ENCODE measurements at places on chromosomes 1 and 21. TPM values are rescaled to one million over a fixed set of nuclear protein-coding genes. Genes with fewer than 3 reads are reported as not detected.

Gene AADACL3
- not detected for total RNA-seq

Gene KCNE1
- total RNA-seq = 0.32 TPM

Gene CFAP410
- total RNA-seq = 33.0 TPM

DNA sequence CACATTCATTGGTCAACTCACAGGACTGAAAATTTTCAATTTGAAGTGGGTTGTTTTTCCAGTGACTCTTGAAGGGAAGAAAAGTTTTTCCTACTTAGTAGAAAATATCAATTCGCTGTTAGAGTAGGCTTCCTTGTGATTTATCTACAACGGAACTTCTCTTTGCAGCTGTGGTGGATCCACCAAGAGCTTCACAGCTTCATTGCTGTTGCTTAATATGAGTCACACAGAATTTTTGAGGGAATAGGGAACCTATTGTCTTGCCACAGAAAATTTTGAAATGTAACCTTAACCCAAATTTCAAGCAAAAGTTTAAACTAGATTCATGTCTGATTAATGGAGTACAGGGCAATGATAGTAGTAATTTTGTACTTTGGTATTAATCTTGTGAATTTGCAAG, 58.4 kb upstream of the IFI44L start:
- DNase-seq = no peak

Gene NBPF11
- 16.8 TPM for total RNA-seq

Gene LRRIQ3
- total RNA-seq = 0.72 TPM

Gene SPATA17
- 0.28 TPM for total RNA-seq

Gene SMCP
- not detected for total RNA-seq

DNA sequence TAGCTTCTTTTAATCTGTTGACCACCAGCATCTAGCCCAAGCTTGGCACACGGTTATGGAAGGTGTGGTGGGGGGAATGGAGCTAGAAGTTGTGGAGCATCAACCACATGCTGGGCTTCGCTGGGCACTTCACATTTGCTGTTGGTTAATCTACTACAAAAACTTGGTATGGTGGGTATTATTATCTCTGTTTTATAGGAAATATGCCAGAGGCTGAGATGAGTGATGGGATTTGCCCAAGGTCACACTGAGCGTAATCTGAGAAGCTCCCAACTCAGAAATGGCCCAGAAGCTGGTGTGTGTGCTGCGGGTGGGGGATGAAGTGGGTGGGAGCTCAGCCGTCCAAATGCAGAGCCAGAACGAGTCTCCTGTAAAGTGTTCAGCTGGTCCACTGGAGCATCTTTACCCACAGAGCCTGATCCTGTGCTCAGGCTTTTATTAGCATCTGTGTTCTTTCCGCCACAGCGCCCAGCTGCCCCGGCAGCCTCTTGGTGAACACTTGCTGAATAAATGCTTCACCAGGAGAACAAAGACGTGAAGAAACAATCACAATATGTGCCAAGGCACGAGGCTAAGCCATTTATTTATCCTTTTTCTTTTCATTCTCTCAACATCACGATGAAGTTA, 98.6 kb upstream of the JUN start:
- no peak for DNase-seq

- no peak for DNase-seq
Observed at GRCh38 chr1:216549796-216550195, 126.5 kb upstream of the USH2A start.

- no peak for DNase-seq
Observed at GRCh38 chr1:160489513-160490261, 33.4 kb downstream of the SLAMF6 start.

- no peak for DNase-seq
Observed at GRCh38 chr21:37412603-37413360, 46.2 kb downstream of the DYRK1A start.

All from mucosa of descending colon (tissue), 3 donors.